ENCODE measurements at places on chromosomes 6 and 20.

DNA sequence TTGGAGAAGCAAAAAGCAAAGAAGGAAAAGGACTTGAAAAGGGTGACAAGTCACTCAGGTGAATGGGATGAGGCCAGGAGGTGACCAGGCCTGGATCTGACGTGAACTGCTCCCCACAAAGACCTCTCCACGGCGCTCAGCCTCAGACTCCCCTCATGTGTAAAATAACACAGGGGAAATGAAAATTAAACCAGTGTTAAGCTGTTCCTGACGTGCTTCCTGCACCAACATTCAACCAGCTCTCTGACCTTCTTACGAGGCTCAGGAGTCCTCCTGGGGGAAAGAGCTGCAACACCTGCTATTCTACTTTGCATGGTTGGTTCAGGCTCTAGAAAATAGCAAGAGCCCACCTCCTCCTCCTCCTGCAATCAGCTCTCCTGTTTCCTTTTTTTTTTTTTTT lies 256.7 kb downstream of the ATXN1 start:
- no peak for DNase-seq

DNA sequence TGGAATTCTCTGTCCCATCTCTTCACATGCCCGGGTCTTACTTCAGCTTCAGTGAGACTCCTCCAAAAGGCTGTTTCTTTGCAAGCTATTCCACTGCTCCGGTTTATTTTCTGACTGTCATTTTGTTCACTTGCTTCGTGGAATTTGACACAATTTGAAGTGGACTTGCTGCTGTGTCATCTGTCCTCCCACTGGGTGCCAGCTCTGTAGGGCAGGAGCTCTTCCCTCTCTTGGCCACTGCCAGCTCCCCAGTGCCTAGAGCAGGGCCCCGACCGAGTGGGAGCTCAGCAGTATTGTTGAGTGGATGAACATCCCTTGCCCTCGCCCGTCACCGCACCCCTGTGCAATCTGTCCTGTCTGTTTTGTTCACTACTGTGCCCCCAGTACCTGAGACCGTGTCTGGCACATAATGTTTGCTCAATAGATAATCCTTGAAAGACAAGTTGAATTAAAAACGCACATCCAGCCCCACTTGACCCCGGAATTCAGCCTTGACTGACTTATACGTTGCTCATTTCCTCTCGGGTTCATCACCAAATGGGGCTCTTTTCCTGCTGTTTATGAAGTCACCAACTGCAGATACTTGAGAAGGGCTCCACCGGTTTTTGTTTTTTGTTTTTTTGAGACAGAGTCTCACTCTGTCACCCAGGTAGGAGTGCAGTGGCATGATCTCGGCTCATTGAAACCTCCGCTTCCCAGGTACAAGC lies 170.3 kb upstream of the KCNG1 start:
- no peak for DNase-seq

DNA sequence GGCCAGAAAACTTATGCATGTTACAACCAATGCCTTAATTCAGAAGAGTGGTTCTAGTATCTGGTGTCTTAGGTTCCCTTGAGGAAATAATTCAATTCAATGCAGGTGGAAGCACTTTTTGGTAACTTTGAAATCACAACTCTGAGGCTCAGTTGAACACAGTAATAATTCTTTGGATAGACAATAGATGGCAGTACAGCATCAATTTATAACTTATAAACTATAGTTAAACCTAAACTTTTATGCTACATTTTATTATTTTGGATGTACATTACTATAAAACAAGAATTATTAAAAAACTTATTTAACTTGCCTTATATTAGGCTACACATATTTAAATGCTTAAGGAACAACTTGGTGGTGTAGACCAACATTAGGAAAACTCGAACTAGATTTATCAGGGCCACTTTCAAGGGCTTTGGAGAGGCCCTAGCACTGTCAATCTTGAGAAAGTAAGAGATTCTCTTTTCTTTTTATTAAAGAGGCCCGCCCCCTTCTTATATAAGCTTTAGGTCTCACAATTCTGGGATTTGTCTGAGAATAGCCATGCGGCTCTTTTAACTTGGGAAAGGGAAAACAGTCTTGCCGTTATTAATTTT lies 85.9 kb downstream of the CRYBG1 start:
- no peak for DNase-seq

GRCh38 chr20:59936409-59936808 lies 3.0 kb upstream of the SYCP2 start:
- DNase-seq, result no peak

- DNase-seq, result no peak
Measured at GRCh38 chr20:53642196-53643030, 48.8 kb upstream of the ZNF217 start.

Data from NCI-H2081 treated with DMSO at 0.1 percent for 48 hours (cell line).